ENCODE measurements at places on chromosomes 5 and 9.

GRCh38 chr5:96717874-96718273 lies 55.7 kb downstream of the CAST start:
- DNase-seq = no peak
- no peaks in the 10 kb centered on the region for H3K36me3 ChIP-seq
- no peak overlapping the region for H3K27ac ChIP-seq
- peaks cover 66% of the 10 kb centered on the region for H3K4me1 ChIP-seq
- H3K27me3 ChIP-seq = no peaks in the 10 kb centered on the region

GRCh38 chr5:148740966-148741742 lies 85.3 kb upstream of the ADRB2 start:
- no peaks in the 10 kb centered on the region for H3K27me3 ChIP-seq
- DNase-seq = no peak
- no peaks in the 10 kb centered on the region for H3K36me3 ChIP-seq
- no peak overlapping the region for H3K4me3 ChIP-seq
- no peak overlapping the region for H3K27ac ChIP-seq

DNA sequence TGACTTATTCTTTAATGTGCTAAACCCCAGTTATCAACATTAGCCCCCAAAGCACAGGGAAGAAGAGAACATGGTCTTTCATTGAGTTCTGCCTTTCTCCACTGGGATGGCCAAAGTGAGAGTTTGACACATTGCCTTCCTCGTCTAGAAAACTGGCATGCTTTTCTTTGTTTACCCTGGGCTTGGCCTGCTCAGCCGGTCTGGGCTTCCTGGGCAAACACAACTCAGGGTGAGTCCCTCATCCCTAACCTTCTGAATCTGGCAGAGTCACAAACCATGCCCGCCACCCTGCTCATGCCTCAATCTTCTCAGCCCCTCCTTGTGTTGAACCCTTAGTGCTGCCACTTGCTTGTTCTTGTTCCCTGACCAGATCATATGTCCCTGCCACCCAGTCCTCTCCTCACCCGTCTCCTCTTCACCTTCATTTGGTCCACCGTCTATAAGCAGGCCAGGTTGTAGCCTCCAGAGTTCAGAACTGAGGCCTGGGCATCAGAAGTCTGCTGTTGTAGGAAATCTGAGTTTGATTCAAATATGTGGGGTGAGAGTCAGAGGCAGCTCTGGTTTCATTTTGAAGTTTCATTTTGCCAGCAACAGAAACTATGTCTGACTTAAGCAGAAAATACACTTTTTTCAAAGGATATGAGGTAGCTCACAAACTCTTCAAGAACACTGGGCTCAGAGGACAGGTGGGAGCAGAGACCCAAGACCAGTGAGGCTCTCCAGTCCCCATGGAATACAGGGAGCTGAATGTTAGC lies 217.6 kb downstream of the NDUFS4 start:
- peaks cover 7% of the 10 kb centered on the region for H3K4me1 ChIP-seq
- H3K36me3 ChIP-seq = no peaks in the 10 kb centered on the region
- H3K27me3 ChIP-seq = no peaks in the 10 kb centered on the region
- DNase-seq = no peak
- H3K4me3 ChIP-seq = no peak overlapping the region
- no peak overlapping the region for H3K27ac ChIP-seq

GRCh38 chr9:133273098-133273497 lies 1.9 kb downstream of the ABO start:
- H3K4me1 ChIP-seq = no peaks in the 10 kb centered on the region
- no peaks in the 10 kb centered on the region for H3K36me3 ChIP-seq
- DNase-seq = no peak
- no peaks in the 10 kb centered on the region for H3K27me3 ChIP-seq

GRCh38 chr9:134607971-134608370 lies 33.6 kb upstream of the COL5A1 start:
- peaks cover 2% of the 10 kb centered on the region for H3K4me1 ChIP-seq
- H3K36me3 ChIP-seq = no peaks in the 10 kb centered on the region
- H3K27me3 ChIP-seq = no peaks in the 10 kb centered on the region
- H3K27ac ChIP-seq = no peak overlapping the region

- DNase-seq = no peak
- H3K4me1 ChIP-seq = peaks cover 44% of the 10 kb centered on the region
- H3K4me3 ChIP-seq = peak overlapping the region; percentile 75
- no peak overlapping the region for H3K27ac ChIP-seq
- peaks cover 51% of the 10 kb centered on the region for H3K27me3 ChIP-seq
Measured at GRCh38 chr9:37035648-37036370, 1.7 kb upstream of the PAX5 start.

- peaks cover 10% of the 10 kb centered on the region for H3K36me3 ChIP-seq
- H3K27me3 ChIP-seq = no peaks in the 10 kb centered on the region
- no peak for DNase-seq
- no peak overlapping the region for H3K4me3 ChIP-seq
Measured at GRCh38 chr9:35661756-35662350, 3.1 kb downstream of the ARHGEF39 start.

DNA sequence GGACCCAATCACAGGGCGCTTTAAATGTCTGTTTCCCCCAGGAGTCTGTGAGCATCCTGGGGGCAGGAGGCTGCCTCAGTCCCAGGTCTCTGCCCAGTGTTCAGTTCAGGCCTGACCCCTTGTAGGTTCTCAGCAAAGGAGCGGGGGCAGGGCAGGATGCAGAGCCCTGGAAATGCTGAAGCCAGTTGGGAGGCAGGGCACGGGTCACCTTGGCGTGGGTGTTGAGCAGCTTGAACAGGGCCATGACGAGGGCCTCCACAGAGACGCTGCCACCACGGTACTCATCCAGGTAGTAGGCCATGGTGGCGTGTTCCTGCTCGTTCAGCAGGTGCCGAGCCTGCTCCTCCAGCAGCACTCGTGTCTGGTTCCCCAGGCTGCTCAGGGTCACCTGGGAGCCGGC lies 36.3 kb upstream of the AKNA start:
- no peak overlapping the region for H3K27ac ChIP-seq
- H3K27me3 ChIP-seq = no peaks in the 10 kb centered on the region
- H3K36me3 ChIP-seq = no peaks in the 10 kb centered on the region
- DNase-seq = no peak
- H3K4me3 ChIP-seq = no peak overlapping the region

DNA sequence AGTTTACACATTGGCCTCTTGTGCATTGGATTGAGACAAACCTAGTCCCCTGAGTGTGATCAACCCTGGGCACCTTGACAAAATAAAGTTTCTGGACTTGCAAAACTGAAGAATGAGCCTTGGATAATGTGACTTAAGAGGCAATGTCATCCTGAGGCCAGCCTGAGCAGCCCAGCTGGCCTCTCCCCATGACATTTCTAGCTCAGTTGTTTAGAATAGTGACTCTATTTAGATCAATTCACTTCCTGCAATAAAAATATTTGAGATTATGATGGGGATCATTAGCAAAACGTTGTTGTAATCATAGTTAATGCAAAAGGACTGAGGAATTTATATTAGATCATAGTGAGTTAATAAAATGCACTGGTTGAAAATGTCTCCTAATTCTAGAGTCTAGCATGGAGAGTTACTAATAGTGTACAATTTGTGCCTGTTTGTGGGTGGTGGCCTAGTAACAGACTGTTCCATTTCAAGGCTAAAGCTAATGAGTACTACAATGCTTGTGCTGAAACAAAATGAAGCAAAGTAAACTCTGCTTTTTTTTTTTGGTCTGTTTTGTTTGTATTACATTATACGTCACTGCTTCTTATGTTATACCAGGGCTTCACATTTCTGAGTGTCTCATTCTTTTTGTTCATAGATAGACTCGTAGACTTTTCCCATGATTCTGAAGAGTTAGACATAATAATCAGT lies 10.9 kb upstream of the RHOBTB3 start:
- no peak overlapping the region for H3K4me3 ChIP-seq
- H3K27me3 ChIP-seq = no peaks in the 10 kb centered on the region

- no peak overlapping the region for H3K4me3 ChIP-seq
- no peaks in the 10 kb centered on the region for H3K36me3 ChIP-seq
- H3K27me3 ChIP-seq = no peaks in the 10 kb centered on the region
- DNase-seq = no peak
- H3K4me1 ChIP-seq = peaks cover 22% of the 10 kb centered on the region
- no peak overlapping the region for H3K27ac ChIP-seq
Measured at GRCh38 chr9:98879963-98880310, 63.8 kb upstream of the COL15A1 start.

- no peaks in the 10 kb centered on the region for H3K27me3 ChIP-seq
- H3K27ac ChIP-seq = no peak overlapping the region
- H3K36me3 ChIP-seq = no peaks in the 10 kb centered on the region
- no peak overlapping the region for H3K4me3 ChIP-seq
- peaks cover 9% of the 10 kb centered on the region for H3K4me1 ChIP-seq
Measured at GRCh38 chr5:68430279-68430678, 214.7 kb downstream of the PIK3R1 start.

Measured in thoracic aorta (tissue), 2 donors.